ENCODE measurements at places on chromosomes 16 and 17. TPM values are rescaled to one million over a fixed set of nuclear protein-coding genes. Genes with fewer than 3 reads are reported as not detected.
A peak's percentile ranks its signal among the peaks of the same experiment; 100 is the strongest.

NPB gene
- total RNA-seq, result 0.27 TPM

KRT33B gene
- not detected for total RNA-seq

CLEC18B gene
- total RNA-seq, result 1.3 TPM

EPOP gene
- 20.9 TPM for total RNA-seq

HS3ST3B1 gene
- total RNA-seq, result 0.80 TPM

OSBPL7 gene
- total RNA-seq, result 58.3 TPM

ZNF469 gene
- 0.50 TPM for total RNA-seq

GRCh38 chr16:28974007-28974436, 556 bp upstream of the SPNS1 start:
- peak overlapping the region; percentile 99 for H3K4me3 ChIP-seq
- H3K36me3 ChIP-seq, result peaks cover 31% of the 10 kb centered on the region
- H3K27me3 ChIP-seq, result no peaks in the 10 kb centered on the region
- peaks cover 24% of the 10 kb centered on the region for H3K4me1 ChIP-seq
- peak; percentile 70 for DNase-seq

DNA sequence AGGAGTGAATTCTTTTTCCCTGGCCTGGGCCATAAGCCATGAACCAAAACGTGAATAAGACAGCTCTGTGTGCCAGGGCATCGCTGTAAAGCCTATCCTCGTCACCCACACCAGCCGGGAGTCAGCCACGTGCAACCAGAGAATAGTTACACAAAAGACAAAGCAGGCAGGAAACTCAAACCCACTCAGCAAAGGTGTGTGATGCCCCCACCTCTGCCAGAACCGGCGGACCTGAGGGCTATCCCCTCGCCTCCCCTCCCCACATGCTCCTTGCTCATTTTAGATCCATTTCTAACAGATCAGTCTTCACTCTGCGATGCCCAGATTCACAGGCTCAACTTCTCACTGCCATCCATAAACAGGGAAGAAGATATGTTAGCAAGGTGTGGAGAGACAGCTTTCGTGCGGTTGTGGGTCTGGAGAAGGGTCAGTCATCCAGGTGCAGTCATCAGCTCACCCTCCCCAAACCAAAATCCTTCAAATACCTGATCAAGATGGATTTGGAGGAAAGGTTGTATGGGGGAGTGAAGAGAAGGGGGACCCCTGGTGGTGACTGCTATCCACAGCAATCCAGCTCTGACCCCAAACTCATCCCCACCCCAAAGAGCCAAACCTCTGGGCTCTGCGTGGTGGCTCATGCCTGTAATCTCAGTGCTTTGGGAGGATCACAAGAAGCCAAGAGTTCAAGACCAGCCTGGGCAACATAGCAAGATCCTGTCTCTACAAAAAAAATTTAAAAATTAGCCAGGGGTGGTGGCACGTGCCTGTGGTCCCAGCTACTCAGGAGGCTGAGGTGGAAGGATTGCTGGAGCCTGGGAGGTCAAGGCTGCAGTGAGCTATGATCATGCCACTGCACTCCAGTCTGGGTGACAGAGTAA, 219.2 kb downstream of the C16orf78 start:
- peaks cover 79% of the 10 kb centered on the region for H3K27me3 ChIP-seq
- H3K27ac ChIP-seq, result no peak overlapping the region
- no peaks in the 10 kb centered on the region for H3K4me1 ChIP-seq
- H3K4me3 ChIP-seq, result no peak overlapping the region

DNA sequence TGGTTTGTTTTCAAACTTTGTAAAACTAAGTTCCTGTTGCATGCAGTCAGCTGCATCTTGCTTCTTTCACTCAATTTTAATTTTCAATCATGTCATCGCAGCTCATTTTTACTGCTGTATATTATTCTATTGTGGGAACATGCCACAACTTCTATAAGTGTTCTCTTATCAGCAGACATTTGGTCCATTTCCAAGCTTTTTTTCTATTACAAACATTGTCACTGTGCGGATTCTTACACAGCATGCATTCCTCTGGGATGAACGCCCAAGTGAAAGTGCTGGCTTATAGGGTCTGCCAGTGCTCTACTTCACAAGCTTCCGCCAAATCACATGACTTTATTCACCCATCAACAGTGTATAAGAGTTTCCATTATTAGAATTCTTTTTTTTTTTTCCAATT, 22.7 kb downstream of the GINS3 start:
- H3K27ac ChIP-seq, result no peak overlapping the region
- peaks cover 13% of the 10 kb centered on the region for H3K27me3 ChIP-seq
- H3K36me3 ChIP-seq, result no peaks in the 10 kb centered on the region
- no peak overlapping the region for H3K4me3 ChIP-seq
- no peaks in the 10 kb centered on the region for H3K4me1 ChIP-seq

DNA sequence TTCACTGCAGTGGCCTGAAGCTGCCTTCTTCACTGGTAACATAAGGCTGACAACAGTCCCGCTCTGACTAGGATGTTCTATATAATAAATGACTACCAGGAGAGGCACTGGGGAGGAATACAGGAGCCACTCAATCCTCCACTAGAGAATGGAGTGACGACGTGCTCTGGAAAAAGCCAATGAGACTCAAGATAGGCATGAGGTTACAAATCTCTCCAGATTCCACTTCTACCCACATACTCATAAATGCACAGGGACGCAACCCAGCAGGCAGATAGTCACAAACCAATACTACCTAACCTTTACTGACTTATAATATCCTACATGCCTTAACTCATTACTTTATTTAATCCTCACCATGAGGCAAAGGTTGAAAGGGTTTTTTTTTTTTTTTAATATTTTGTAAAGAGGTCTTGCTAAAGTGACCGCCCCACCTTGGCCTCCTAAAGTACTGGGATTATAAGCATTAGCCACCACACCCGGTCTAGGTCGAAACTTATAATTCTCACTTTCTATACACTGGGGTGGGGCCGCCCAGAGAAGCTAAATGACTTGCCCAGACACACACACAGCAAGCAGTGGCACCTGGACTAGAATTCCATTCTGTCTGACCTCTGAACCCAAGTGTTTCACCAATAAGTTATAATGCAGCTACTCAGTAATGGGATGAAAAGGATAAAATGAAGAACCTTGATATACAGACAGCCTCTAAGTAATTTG, 33.7 kb downstream of the TOM1L2 start:
- DNase-seq, result no peak
- H3K27me3 ChIP-seq, result no peaks in the 10 kb centered on the region
- no peak overlapping the region for H3K27ac ChIP-seq
- no peak overlapping the region for H3K4me3 ChIP-seq
- H3K36me3 ChIP-seq, result no peaks in the 10 kb centered on the region
- peaks cover 33% of the 10 kb centered on the region for H3K4me1 ChIP-seq

GRCh38 chr16:56554441-56554840, 10.4 kb upstream of the MT4 start:
- H3K36me3 ChIP-seq, result no peaks in the 10 kb centered on the region
- H3K4me1 ChIP-seq, result no peaks in the 10 kb centered on the region
- no peak for DNase-seq
- H3K27ac ChIP-seq, result no peak overlapping the region
- peaks cover 86% of the 10 kb centered on the region for H3K27me3 ChIP-seq

GRCh38 chr16:14002416-14002990, 68.6 kb upstream of the MRTFB start:
- no peak for DNase-seq
- no peaks in the 10 kb centered on the region for H3K36me3 ChIP-seq
- no peak overlapping the region for H3K27ac ChIP-seq
- H3K4me1 ChIP-seq, result peaks cover 27% of the 10 kb centered on the region

- H3K4me1 ChIP-seq, result no peaks in the 10 kb centered on the region
- no peak overlapping the region for H3K4me3 ChIP-seq
- peaks cover 10% of the 10 kb centered on the region for H3K27me3 ChIP-seq
- DNase-seq, result no peak
- H3K36me3 ChIP-seq, result no peaks in the 10 kb centered on the region
- H3K27ac ChIP-seq, result no peak overlapping the region
Measured at GRCh38 chr17:73954951-73955350, 248.5 kb upstream of the RPL38 start.

GRCh38 chr16:53022374-53022773, 30.3 kb downstream of the CHD9NB start:
- no peaks in the 10 kb centered on the region for H3K36me3 ChIP-seq
- H3K27me3 ChIP-seq, result no peaks in the 10 kb centered on the region
- no peak overlapping the region for H3K27ac ChIP-seq
- H3K4me1 ChIP-seq, result no peaks in the 10 kb centered on the region
- DNase-seq, result peak; percentile 71

DNA sequence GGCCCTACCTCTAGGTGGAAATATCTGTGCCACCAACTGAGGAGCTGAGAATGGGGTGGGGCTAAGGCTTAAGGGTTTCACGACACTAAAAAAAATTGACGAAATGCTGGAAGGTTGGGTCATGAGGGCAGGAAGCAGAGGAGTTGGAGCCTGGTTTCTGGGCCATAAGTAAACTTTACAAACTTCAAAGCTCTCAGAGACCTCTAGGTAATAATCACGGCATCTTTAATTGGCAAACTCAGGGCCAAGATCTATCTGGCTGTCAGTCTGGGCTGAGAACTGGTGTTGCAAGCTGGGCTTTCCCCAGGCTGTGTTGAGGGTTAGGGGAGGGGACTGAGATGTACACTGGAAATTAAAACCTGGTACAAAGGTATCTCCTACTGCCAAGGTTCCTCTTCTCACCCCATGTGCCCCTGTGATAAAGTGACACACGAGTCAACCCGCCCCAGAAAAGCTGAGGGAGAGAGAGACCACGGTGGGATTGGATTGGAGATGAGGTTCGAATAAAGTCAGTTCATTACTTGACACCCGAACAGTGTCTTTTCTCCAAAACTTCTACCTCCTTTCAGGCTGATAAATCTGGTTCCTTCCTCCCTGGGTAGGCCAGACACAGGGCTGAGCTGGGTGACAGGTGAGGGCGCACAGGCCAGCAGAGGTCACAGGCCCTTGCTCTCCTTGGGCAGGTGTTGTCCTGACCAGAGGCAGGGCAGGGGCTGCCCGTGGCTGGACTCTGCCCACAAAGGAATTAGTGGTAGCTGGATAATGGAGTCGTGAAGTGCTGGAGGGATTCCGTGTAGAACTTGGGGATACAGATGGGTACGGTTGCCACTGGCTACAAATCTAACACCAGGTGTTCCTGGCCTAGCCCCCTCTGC, 4.0 kb upstream of the ZNF768 start:
- H3K4me1 ChIP-seq, result peaks cover 33% of the 10 kb centered on the region
- no peak for DNase-seq
- no peak overlapping the region for H3K4me3 ChIP-seq
- no peaks in the 10 kb centered on the region for H3K27me3 ChIP-seq

- H3K36me3 ChIP-seq, result peaks cover 31% of the 10 kb centered on the region
- H3K27ac ChIP-seq, result no peak overlapping the region
- peak overlapping the region; percentile 60 for H3K4me3 ChIP-seq
- DNase-seq, result no peak
- H3K27me3 ChIP-seq, result peaks cover 28% of the 10 kb centered on the region
Measured at GRCh38 chr17:82334204-82334621, 647 bp upstream of the SECTM1 start.

- no peaks in the 10 kb centered on the region for H3K27me3 ChIP-seq
- H3K36me3 ChIP-seq, result peaks cover 53% of the 10 kb centered on the region
- peaks cover 19% of the 10 kb centered on the region for H3K4me1 ChIP-seq
- H3K27ac ChIP-seq, result no peak overlapping the region
- H3K4me3 ChIP-seq, result no peak overlapping the region
- DNase-seq, result no peak
Measured at GRCh38 chr16:73054813-73055482, 7.0 kb upstream of the ZFHX3 start.

DNA sequence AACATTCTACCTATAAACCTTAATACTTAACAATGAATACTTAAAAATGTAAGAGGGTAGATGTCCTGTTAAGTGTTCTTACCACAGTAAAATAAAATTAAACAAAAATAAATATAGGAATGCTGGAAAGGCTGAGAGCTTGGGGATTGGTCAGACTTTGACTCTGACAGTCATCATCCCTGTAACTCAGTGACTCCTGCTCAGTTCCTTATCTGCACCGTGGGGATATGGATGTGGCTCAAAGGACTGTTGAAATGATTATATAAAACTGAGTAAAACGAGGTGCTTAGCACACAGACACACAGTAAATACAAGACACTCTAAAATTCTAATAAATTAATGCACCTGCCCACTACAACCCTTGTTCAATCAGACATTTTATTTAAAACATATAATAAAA, 338.6 kb downstream of the TMEM114 start:
- no peaks in the 10 kb centered on the region for H3K27me3 ChIP-seq
- H3K27ac ChIP-seq, result no peak overlapping the region
- H3K4me1 ChIP-seq, result no peaks in the 10 kb centered on the region

DNA sequence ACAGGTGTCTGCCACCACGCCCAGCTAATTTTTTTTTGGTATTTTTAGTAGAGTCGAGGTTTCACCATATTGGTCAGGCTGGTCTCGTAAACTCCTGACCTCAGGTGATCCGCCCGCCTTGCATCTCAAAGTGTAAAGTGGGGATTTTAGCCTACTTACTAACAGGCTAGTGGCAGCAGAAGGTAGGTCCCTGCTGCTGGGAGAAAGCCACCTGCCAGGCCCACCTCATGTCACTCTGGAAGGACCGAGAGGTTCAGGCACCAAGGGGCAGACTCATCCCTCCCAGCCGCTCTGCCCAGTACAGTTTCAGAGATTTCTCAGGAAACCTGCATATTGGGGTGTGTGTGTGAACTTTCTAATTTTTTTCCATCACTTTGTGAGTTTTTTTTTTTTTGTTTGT, 2.1 kb upstream of the RCVRN start:
- no peak overlapping the region for H3K4me3 ChIP-seq
- H3K27me3 ChIP-seq, result peaks cover 23% of the 10 kb centered on the region
- H3K4me1 ChIP-seq, result no peaks in the 10 kb centered on the region
- peaks cover 4% of the 10 kb centered on the region for H3K36me3 ChIP-seq

GRCh38 chr16:87687126-87687910, 78.5 kb downstream of the KLHDC4 start:
- H3K36me3 ChIP-seq, result peaks cover 19% of the 10 kb centered on the region
- H3K4me1 ChIP-seq, result no peaks in the 10 kb centered on the region
- no peak overlapping the region for H3K4me3 ChIP-seq

DNA sequence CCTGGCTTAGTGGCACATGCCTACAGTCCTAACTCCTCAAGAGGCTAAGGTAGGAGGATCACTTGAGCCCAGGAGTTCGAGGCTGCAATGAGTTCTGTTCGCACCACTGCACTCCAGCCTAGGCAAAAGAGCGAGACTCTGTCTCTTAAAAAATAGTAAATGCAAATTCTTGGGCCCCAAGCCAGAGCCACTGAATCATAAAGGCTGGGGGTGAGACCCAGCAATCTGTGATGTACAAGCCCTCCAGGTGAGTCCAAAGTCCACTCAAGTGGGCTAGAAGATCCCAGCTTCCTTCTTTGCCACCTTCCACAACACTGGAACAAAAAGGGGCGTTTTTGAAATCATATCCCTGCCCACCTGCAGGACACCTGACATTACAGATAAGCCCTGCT, 16.9 kb downstream of the TRIM25 start:
- H3K4me1 ChIP-seq, result peaks cover 28% of the 10 kb centered on the region
- peak overlapping the region; percentile 19 for H3K4me3 ChIP-seq
- H3K27me3 ChIP-seq, result no peaks in the 10 kb centered on the region

DNA sequence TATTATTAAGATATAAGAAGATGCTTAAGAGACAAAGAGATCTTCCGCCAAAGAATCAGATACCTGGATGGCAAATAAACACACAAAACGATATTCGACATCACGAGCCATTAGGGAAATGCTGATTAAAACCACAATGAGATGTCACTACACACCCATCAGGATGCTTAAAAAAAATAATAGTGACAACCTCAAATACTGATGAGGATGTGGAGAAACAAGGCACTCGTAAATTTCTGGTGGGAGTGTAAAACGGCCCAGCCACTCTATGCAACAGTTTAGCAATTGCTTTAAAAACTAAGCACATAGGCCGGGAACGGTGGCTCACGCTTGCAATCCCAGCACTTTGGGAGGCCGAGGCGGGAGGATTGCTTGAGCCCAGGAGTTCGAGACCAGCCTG, 39.4 kb downstream of the TBC1D16 start:
- no peak overlapping the region for H3K4me3 ChIP-seq
- no peaks in the 10 kb centered on the region for H3K27me3 ChIP-seq
- no peak for DNase-seq
- H3K27ac ChIP-seq, result no peak overlapping the region

- DNase-seq, result no peak
- H3K4me1 ChIP-seq, result no peaks in the 10 kb centered on the region
- H3K36me3 ChIP-seq, result no peaks in the 10 kb centered on the region
- no peaks in the 10 kb centered on the region for H3K27me3 ChIP-seq
Measured at GRCh38 chr16:81121474-81121990, 25.3 kb upstream of the GCSH start.

All from Calu3 (cell line).